ENCODE measurements at places on chromosomes 11 and 22.
A peak's percentile ranks its signal among the peaks of the same experiment; 100 is the strongest.

DNA sequence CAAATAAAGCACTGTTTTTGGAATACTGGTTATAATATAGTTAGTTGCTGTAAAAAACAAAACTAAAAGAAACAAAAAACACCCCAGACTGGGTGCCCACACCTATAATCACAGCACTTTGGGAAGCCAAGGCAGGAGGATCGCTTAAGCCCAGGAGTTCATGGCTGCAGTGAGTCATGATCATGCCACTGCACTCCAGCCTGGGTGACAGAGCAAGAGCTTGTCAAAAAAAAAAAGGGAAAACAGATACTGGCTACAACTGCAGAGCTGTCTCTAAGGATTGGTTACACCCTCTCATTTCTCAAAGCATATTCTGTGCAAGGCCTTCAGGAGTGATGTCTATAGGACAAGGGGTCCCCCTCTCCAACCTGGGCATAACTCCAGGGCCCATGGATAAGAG, 14.6 kb upstream of the STK33 start:
- no peak for DNase-seq

GRCh38 chr22:37521236-37521739, 2.1 kb upstream of the CARD10 start:
- DNase-seq, result no peak

- DNase-seq, result no peak
Measured at GRCh38 chr11:124043420-124043819, 2.3 kb upstream of the OR10G7 start.

DNA sequence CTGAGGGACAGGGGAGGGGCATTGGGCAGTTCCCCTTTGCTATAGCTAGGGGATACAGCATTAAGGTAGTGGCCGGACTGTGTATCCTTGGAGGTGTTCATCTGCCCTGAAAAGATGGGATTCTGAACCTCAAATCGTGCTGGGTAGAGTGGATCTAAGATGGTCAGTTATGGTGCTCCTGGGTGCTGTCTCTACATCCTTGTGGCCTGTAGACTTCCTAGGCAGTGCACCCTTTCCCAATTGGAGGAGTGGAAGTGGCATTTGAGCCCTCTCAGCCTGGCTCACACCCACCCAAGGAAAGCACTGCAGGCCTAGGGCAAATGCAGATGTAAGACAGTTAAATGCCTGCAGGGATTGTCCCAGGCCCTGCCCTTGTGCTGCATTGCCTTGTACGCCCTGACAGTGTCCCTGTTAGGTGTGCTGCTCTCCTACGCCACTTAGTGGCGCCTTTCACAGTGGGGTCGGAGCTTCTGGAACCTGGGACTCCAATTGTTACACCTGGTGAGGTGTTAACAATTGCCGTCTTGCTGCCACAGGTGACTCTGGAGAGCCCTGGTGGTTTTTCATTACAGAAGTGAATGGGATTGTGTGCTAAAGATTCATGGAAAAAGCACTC, 35.0 kb downstream of the PPFIBP2 start:
- DNase-seq, result no peak

DNA sequence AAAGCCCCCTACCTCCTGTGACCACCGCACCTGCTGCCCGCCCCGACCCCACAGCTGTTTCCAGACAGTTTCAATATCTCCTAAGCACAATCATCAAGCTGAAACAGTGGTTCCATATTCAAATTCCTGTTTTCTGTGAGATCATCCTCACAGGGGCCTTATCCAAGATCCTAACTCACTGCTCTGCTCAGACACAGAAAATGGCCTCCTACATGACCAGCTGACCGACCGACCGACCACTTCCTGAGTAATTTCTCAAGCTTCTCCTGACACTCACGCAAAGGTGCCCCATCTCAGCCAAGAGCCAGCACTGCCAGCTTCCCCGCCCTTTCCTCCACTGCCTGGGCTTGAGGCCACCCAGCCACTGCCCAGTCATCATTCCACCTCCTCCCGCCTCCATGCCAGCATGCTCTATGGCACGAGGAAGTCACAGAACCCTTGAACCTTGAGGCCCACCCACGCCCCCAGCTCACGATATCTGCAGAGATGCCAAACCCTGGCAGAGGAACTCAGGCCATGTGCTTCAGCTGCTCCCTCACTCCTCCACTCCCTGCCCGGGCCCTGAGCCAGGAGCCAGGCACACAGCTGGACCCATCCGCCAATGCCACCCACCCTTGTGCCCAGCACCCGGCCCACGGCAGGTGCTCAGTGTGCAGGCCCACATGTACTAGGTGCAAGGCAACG, 14.0 kb downstream of the KIAA0930 start:
- no peak for DNase-seq

DNA sequence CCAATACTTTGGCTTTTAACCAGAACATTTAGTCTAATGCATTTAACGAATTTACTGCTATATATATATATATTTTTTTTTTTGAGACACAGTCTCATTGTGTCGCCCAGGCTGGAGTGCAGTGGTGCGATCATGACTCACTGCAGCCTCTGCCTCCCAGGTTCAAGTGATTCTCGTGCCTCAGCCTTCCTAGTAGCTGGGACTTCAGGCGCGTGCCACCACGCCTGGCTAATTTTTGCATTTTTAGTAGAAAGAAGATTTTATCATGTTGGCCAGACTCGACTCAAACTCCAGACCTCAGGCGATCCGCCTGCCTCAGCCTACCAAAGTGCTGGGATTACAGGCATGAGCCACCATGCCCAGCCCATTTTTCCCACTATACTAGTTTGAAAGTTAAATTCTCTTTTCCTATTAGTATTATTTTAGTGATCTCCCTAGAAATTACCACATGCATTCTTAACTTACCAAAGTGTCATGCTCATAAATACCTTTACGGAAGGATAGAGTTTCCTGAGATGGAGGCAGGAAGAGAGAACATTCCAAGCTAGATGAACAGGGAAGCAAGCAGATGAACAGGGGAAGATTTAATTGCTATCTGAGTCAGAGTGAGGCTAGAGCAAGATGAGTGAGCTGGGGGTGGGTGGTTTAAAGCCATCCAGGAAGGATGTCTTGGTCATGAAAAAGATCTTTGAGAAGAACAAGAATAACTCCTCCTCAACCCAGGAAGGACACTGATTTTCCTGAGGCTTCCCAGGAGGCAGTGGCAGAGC, 4.4 kb upstream of the PGAP2 start:
- DNase-seq, result no peak

DNA sequence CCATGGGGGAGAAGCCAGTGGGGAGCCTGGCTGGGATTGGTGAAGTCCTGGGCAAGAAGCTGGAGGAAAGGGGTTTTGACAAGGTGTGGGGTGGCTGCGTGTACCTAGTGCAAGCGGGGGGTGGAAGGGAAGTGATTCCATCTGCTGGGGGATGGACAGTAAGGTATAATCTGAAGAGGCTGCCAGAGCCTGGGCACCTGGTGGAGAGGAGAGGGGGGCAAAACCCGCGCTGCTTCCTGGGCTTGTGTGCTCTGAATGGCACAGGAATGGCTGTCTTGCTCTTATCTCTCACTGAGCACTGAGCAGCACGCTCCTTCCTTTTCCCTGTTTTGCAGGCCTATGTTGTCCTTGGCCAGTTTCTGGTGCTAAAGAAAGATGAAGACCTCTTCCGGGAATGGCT, 988 bp downstream of the BANF1 start:
- no peak for DNase-seq

GRCh38 chr11:45852018-45852711, 4.9 kb downstream of the CRY2 start:
- no peak for DNase-seq

DNA sequence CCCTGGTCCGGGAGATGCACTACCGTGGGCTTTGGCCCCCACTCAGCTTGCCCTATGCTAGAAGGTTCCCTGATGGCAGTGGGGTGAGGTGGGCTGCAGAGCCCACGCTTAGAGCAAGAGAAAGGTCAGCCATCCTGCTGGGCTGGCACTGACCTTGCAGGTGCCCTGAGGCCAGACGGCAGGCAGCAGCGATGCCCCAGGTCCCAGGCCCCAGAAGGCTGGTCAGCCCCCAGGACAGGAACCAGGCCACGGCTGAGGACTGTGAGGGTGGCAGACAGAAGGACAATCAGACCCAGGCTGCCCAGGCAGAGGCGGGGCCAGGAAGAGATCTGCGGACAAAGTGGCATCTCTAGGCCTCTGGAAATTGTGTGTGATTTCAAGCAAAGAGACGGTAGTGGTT, 231.7 kb downstream of the CTTN start:
- DNase-seq, result no peak

DNA sequence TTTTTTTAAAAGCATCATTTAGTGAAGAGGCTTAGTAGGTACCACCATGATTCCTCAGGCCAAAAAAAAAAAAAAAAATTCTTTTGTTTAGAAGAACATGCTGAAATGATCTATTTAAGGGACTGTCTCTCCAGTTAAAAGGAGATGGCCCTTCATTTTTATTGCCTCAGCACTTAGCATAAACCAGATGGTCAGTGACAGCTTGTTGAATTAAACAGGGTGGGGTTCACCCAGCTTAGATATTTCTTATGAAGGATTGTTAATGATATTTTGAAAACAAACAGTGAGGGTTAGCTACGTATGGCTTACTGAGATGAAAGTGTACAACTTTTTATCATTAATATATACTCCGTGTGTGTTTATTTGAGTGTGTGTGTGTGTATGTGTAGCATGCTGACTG, 203.7 kb downstream of the FAM181B start:
- no peak for DNase-seq

DNA sequence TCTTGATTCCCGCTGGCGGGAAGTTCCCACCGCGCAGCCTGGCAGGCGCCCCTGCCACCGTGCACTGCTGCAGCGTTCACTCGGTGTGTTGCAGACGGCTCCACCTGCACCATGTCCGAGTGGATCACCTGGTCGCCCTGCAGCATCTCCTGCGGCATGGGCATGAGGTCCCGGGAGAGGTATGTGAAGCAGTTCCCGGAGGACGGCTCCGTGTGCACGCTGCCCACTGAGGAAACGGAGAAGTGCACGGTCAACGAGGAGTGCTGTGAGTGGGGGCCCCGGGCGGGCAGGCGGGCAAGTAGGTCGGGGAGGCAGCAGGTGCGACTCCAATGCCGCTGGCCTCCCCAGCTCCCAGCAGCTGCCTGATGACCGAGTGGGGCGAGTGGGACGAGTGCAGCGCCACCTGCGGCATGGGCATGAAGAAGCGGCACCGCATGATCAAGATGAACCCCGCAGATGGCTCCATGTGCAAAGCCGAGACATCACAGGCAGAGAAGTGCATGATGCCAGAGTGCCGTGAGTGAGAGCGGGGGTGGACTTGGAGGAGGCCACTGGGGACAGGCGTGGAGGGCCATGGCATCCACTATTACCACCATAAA, 99.7 kb downstream of the RRAS2 start:
- DNase-seq, result no peak

DNA sequence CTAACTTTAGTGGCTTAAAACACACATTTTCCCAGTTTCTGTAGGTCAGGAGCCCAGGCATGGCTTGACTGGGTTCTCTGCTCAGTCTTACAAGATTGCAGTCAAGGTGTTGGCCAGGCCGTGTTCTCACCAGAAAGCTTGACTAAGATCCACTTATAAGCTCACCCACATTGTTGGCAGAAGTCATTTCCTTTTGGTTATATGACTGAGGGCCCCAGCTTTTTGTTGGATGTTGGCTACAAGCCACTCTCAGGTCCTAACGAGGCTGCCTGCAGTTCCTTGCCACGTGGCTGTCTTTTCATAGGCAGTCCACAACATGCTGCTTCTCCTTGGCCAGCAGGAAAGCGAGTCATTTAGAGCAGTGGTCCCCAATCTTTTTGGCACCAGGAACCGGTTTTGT, 79.3 kb upstream of the CRTAM start:
- DNase-seq, result no peak

DNA sequence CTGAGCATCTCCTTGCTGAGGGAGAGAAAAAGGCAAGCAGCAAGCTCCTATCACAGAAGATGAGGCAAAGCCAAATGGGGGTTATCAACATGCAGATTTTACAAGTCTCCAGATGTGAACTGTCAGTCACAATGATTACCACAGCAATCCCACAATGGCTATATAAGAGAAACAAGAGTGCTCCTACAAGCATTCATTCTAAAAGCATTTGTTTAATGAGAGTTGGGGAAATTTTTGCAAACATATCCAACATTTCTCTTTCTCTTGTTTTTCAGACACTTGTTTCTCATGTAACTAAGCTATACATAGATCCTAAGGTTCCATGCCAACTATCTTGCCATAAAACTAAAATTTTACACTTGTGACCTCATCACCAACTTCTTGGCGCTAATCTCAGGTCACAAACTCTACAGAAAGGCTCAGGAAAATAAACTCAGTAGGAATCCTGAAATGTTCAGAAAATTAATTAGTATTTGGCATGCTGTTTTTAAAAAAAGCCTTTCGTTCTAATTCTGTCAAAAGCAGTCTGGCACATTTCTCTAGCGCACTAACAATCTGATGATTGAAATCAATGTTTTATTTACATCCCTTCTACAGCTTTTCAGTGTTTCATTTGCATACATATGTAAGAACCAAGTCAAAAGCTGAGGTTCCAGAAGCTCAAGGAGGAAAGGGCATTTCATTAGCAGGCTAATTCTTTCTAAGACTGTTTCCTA, 199.5 kb downstream of the TTC28 start:
- DNase-seq, result no peak

DNA sequence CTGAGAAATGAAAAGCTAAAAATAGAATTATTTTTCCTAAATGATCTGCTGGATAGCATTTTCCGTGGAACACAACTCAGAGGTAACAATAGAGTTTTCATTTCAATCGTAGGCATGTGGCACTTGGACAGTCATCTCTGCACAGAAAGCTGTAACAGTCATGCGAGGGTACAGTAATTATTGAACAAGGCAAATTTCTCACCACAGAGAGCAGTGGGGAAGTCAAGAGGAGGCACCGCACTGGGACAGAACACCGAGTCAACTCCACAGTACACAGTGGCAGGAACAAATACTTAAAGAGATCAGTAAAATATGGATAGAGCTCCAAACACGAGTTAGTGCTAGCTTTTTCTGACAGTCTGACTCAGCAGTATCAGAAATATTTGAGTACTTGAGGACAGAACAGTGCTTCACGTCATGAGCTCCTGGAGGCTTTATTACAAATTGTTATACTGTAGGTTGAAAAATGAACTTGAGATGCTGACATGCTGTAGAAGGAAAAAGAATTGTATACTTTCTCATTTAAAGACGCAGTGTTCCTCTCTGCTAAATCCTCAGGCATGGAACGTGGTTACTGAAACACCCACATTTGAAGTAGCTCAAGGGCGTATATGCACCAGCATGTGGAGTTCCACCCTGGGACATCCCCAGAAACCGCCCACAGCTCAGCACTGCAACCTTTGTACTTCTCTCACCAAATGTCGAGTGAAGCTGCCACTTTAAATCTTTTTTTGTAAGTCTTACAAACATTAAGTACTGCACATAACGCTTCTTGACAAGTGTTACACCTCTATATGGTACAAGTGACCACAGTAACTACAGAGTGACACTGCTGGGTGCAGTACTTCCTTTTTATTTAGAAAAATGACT, 27.4 kb upstream of the YPEL1 start:
- peak; percentile 13 for DNase-seq

GRCh38 chr11:114060392-114061047, 1.0 kb downstream of the ZBTB16 start:
- no peak for DNase-seq

DNA sequence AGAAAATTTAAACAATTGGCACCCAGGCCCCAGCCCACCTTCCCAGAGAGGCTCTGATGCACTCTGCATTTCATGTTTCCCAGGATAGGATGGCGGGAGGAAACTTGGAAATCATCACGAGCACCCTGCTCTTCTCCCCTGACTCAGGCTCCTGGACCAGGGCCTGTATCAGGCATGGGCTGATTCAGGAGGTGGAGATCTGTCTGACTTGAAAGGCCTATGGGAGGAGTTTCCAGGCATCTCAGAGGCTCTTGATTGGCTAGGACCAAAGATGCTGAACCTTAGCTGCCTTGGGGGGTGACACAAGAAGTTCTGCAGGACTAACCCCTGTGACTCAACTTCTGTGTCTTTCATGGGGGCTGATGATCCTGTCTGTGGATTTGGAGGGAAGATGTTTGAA, 106.2 kb downstream of the PKNOX2 start:
- no peak for DNase-seq

GRCh38 chr11:83520849-83521248, 234.7 kb upstream of the CCDC90B start:
- no peak for DNase-seq

Measured in stimulated activated CD8-positive, alpha-beta memory T cell treated with anti-CD3 and anti-CD28 coated beads, Interleukin-12 subunit alpha, Interleukin-12 subunit beta, amount 100 ng/mL, for 1 hour (primary cell).